ENCODE measurements at places on chromosomes 12 and 14. TPM values are rescaled to one million over a fixed set of nuclear protein-coding genes. Genes with fewer than 3 reads are reported as not detected.

DNA sequence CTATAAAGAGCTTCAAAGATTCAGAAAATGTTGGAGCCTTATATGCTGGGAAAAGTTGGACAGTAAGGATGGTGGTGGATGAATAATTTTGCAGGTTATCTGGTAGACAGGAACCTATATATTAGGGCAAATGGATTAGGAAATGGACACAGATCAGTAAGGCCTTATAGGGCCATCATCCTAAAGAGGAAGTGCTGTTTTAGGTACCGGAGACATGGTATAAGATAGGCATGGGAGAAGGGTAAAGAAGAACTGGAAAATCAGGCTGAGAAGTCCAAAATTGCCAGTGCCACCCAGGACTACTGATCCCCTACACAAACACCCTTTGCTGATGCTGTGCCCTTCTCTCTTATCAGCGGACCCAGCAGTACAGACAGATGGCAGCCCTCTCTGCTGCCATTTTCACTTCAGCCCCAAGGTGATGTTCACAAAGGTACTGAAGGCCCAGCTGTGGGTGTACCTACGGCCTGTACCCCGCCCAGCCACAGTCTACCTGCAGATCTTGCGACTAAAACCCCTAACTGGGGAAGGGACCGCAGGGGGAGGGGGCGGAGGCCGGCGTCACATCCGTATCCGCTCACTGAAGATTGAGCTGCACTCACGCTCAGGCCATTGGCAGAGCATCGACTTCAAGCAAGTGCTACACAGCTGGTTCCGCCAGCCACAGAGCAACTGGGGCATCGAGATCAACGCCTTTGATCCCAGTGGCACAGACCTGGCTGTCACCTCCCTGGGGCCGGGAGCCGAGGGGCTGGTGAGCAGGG is 5.5 kb downstream of the GDF11 start:
- no peak for DNase-seq

- no peak for DNase-seq
Measured at GRCh38 chr12:4288296-4289131, 15.0 kb downstream of the CCND2 start.

DNA sequence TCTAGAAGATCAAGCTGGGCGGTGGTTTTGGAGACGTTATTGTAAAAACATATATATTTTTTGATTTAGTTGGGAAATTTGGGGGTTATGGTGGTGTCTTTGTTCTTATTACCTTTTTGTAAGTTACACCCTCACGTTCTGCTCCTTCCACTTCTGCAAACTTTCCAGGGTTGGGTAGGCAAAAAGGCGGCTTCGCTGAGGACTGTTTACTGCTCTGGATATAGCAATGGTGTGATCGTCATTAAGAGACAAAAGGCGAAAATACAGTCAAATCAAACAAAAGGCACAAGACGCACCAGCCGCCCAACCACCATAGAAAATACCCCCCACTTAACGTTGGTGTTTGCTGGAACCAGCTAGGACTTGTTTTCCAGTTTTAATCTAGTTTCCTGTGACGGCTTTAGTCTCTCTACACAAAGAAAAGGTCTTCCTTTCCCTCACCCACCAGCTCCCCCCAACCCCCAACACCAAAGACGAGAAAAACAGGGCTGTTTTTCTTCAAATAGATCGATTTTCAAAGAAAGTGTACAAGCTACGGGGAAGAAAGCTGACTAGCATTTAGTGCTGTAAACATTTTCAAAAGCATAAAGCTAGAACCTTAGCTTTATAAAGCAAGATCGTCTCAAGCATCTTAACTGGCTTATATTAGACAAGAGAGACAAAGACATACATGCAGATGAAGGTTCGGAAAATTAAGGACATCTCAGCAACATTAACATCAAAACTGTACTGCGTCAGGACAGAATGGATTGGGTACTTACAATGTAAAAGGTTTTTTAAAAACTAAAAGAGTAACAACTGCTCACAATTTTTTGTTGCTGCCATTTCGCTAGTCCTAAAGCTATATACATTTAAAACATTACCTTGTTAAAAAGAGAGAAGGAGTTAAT is 2.0 kb upstream of the SETD1B start:
- DNase-seq: peak; percentile 78

The AHNAK2 gene
- total RNA-seq: 0.38 TPM

The C14orf39 gene
- total RNA-seq: not detected
